Muscle of back (tissue), 13 donors: ENCODE measurements at places on chromosomes 3 and 15. TPM values are rescaled to one million over a fixed set of nuclear protein-coding genes. Genes with fewer than 3 reads are reported as not detected.

DNA sequence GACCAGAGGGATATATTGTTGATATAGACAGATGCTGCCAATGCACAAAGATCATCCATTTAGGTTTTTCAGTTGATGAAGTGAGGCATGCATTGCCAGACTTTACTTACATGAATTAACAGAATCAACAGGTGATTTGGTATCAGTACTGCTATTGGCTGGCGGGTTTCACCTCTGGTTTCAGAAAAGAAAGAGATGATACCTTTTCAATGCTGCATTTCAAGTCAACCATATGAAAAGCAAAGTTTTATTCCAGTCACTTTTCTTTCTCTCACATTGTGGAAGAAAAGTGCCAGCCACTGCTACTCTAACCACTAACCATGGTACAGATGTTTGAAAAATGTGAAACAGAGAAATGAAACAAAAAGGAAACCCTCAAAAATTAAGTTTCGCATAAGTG is 289.1 kb downstream of the TIGIT start:
- no peak for DNase-seq

GRCh38 chr3:12190832-12191231 is 32.1 kb upstream of the TIMP4 start:
- no peak for DNase-seq

DNA sequence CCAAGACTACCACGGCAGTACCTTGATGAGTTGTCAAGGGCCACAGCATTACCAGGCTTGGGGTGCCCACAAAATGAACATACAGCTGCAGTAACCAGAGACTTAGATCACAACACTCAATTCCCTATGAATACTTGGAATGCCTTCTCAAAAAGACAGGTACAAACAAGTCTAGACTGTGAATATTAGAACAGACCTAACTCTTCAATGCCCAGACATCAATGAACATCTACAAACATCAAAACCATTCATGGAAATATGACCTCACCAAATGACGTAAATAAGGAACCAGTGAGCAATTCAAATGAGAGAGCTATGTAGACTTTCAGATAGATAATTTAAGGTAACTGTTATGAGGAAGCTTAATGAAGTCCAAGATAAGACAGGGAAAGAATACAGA is 185.1 kb upstream of the POU1F1 start:
- DNase-seq: no peak

DNA sequence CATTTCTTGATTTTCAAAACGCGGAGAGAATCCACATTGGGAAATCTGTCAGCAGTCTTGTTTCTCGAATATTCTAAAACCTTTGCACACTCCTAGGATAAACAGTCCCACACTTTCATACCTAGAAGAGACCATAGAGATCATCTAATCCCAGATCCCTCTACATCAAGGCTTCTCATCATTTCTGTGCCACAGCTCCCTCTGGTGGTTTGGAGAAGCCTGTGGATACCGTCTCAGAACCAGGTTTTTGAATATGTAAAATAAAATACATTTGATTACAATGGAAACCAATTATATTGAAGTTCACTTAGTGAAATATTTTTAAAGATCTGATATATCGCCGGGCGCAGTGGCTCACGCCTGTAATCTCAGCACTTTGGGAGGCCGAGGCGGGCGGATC is 211.9 kb upstream of the GOLGA6L4 start:
- DNase-seq: no peak

Gene SNUPN
- polyA plus RNA-seq: 18.8 TPM

Gene SLC28A2
- 0.07 TPM for polyA plus RNA-seq

Gene NUP210
- 8.3 TPM for polyA plus RNA-seq

Gene SI
- not detected for polyA plus RNA-seq

Gene CCR2
- polyA plus RNA-seq: 1.1 TPM
